ENCODE measurements at places on chromosomes 12 and 14. TPM values are rescaled to one million over a fixed set of nuclear protein-coding genes. Genes with fewer than 3 reads are reported as not detected.

- no peak for DNase-seq
Observed at GRCh38 chr12:113260636-113261300, 39.5 kb downstream of the TPCN1 start.

- DNase-seq, result peak; percentile 45
Observed at GRCh38 chr14:68449561-68450181, 343.2 kb downstream of the ZFP36L1 start.

Gene HOXC12
- not detected for total RNA-seq

DNA sequence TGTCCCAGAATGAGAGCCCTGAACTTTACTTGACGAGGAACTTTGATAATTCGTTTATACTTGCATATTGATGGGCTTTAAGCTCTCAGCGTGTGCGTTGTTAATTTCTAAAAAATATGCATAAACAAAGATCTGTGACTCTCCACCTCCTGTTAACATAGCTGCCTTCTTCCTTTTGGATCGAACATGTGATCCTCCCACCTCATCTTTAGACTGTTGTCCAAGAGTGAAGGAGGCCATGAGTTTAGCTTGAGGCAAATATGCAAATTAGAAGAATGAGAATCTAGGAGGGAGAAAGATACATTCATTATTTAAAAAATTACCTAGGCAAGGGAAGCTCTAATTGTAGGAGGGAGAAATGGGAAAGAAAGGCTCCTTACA is 617 bp downstream of the TTC8 start:
- peak; percentile 22 for DNase-seq

Gene NKX2-1
- not detected for total RNA-seq

Gene ATP5MC2
- 241 TPM for total RNA-seq
